Progenitor cell of endocrine pancreas (in vitro differentiated cells): ENCODE measurements at places on chromosomes 2 and 18.

DNA sequence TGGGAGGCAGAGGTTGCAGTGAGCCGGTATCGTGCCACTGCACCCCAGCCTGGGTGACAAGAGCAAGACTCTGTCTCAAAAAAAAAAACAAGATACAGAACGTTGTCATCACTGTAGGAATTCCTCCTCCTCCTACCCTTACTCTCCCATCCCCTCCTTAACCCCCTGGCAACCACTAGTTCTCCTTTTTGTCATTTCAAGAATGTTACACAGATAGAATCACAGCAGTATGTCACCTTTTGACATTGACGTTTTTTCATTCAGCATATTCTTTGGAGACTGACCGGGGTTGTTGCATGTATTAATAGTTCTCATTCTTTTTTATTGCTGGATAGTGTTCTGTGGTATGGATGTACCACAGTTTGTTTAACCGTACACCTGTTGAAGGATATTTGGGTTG is 32.4 kb downstream of the TTLL4 start:
- no peak for DNase-seq

DNA sequence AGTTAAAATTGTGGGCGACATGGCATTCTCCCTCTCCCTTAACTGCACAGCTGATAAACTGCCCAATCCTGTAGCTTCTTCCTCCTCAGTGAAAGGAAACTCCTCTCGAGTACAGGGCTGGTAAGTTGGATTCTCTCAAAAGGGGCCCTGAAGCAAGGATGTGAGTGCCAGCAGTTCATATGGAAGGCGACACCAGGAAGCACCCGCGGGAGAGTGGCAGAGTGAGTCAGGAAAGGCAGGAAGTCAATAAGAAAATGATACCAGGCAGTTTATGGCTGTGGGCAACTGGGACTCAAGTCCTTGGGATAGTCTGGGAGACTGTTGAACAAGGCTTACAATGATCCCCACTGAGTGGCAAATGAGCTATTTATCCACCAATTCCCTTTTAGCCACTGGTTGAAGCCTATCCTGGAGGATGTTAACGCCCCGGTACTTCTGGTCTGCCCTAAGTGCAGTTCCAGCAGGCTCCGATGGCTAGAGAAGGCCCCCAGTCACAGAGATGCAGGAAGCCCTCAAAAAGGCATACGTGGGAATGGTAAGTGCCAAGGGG is 34.8 kb downstream of the ABHD3 start:
- no peak for DNase-seq

DNA sequence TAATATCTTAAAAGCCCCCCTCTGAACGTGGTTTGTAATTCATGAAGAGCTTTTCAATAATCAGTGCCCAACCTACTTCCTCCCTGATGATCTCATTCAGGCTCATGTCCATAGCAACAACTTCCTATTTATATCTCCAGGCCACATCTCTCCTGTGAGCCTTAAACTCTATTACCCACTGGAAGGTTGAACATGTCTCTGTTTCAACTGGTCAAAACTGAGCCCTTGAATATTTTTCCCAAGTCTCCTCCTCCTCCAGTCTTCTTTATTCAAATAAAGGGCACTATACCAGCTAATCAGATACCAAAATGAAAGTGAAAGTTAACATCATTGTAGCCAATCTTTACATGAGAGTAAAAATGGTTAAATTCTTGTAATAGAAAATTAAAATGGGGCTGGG is 63.7 kb upstream of the ITGA4 start:
- DNase-seq: no peak

DNA sequence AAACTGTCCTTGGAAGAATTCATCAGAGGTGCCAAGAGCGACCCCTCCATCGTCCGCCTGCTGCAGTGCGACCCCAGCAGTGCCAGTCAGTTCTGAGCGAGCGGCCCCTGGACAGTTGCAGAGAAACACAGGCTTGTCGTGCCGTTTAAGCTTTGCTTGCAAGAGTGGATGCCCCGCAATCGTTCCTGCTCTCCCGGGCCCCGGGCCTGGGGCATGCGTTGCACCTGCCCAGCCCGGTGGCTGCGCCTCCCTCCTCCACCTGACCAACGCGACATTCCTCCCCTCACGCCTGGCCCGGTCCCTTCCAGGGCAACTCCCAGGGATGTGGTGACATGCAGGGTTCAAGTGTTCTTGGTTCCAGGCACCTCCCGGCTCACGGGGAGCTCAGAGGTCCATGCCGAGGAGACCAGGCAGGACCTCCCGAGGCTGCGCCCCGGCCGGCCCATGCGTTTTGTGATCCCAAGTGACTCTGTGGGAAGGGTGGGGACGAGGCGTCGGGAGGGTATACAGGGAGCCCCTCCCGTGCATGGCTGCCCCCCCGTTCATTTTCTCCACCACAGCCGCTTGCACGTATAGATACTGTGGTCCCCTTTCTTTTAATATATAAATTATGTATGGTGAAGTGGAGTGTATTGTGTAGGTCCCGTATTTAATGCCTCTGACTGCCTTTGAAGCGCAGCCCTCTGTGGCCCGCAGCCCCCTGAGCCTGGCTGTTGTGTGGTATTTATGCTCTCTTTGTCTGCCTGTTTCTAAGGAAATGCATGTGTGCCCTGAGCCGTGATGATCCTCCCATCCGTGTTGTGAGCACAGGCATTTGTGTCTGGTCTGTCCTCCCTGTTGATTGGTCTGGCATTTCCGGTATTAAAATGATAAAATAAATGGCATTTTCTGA is 21.2 kb downstream of the ODC1 start:
- DNase-seq: no peak

DNA sequence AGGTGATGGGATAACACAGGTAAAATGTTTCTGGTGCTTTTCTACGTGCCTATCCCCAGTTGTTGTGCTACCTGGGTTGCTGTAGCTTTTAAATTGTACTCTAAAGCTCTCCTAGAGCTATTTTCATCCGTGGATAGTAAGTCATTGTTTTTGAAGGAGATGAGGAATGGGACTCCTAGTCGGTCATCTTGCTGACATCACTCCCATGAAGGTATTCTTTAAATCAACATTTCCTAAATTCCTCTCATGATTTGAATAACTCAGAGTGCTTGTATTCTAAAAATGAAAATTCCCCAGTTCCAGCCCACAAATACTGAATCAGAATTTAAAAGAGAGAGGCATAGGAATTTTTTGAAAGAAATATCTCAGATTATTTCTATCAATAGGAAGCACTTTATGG is 44.3 kb downstream of the CCDC148 start:
- DNase-seq: no peak

DNA sequence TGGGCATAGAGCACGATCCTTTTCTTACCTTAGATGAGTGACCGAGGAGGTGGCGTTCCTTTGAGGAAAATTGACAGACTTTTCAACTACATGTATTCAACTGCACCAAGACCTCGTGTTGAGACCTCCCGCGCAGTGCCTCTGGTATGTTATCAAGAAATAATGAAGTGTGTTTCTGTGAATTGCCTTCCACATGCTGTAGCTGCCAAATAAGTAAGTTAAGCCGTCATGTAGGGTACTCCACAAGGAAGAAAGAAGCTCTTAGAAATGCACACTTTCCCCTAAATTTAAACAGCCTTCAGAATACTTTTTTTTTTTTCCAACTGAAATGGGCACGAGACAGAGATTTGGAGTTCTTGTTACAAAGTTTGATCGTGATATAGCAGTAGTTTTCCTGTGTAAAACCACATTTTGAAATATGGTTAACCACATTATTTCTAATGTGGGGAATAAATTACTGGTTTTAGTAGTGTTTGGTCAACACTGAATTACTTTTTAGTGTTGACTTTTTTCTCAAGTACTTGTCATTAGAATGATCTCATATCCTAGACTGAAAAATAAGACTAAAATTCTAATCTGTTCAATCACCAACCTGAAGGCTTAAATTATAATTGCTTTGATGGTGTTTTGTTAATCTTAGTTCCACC is 30.5 kb downstream of the PDK1 start:
- no peak for DNase-seq

GRCh38 chr2:85913884-85914881 is 25.4 kb upstream of the ST3GAL5 start:
- no peak for DNase-seq

- no peak for DNase-seq
Observed at GRCh38 chr2:134949981-134950708, 31.5 kb downstream of the CCNT2 start.

GRCh38 chr2:142042536-142043199 is 88.1 kb downstream of the LRP1B start:
- no peak for DNase-seq

DNA sequence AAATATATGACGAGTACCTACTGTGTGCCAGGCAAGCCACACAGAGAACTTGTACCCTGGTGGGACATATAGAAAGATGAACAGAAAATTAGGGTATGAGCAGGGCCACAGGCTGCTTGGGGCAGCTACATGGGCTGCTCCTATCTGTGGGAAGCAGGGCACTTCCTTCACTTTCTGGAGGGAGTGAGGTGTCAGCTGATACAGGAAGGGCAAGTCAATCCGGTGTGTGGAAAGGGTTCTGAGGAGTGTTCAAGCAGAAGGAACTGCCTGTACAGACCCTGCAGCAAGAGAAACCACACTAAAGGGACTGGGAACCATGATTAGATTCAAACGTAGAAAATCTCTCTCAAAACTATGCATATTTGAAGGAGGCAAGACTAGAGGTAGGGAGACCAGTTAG is 58.6 kb upstream of the BCL11A start:
- DNase-seq: no peak
